ENCODE measurements at places on chromosomes 2 and 18. TPM values are rescaled to one million over a fixed set of nuclear protein-coding genes. Genes with fewer than 3 reads are reported as not detected.

Gene CNGA3
- not detected for total RNA-seq

Gene NEB
- 2.1 TPM for total RNA-seq

Gene MC5R
- total RNA-seq = 0.27 TPM

Gene TIMM21
- total RNA-seq = 47.7 TPM

Gene VWC2L
- not detected for total RNA-seq

Gene TSPYL6
- not detected for total RNA-seq

Data from WTC11 (cell line).